ENCODE measurements at places on chromosomes 7 and 10.

GRCh38 chr10:45075826-45076380 is 75.2 kb downstream of the ZNF22 start:
- no peak for DNase-seq

DNA sequence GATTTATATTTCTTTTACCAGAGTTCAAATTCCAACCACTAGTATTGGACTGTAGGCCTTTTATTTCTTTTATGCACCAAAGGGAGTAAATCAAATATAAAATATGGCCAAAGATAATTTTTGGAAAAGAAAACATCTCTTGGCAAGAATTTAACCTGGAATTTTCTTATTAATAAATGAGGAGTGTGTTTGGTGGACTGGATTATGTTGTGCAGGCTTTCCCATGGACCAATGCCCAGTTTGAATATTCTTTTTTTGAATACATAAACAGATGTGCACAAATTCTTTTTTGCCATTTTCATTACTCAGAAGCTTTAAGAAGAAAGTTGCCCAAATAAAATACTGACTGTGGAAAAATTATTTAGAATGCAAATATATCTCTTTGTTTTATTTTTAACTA is 22.1 kb upstream of the PRKG1 start:
- no peak for DNase-seq

DNA sequence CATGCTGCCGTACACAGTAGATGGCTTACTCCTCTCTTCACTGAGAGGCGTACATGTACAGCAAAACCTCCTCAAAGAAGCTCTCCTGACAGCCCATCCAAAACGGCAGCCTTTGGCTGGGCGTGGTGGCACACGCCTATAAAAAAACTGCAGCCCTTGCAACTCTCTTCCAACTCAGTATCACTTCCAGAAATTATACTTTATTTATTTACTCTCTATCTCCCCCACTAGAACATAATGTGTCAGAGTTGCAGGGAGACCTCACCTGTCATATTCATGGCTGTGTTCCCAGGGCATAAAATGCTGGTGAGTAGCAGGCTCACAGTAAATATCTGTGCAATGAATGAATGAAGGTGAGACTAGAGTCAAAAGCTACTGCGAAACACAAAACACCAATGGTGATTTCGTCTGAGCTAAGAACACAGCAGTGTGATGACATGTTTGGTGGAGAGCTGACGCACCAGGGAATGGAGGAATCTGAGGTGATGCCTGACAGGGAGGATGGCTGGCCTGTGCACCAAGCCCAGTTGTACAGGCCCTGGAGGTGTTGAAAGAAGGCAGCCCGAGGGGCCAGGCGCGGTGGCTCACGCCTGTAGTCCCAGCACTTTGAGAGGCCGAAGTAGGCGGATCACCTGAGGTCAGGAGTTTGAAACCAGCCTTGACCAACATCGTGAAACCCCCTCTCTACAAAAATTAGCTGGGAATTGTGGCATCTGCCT is 55.3 kb downstream of the COBL start:
- no peak for DNase-seq

- DNase-seq = no peak
These were observed 3.8 kb upstream of the PRKAG2 start for GRCh38 chr7:151880688-151881087.

DNA sequence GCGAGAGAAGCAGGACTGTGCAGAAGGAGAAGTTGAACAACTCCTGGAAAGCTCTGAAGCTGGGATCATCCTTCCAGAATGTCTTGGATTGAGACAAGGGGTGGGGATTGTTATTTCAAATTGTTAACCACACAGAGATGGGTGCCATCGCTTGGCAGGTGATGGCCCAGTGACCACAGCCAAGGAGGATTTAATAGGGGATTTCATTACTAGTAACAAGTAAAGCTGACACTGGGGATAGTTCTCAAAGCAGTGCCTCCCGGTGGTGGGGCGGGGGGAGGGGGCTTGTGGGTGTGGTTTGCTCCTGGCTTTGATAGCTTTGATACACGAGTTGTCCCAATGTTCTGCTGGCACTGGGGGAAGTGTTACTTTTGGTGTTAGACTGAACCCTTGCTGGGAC is 59.2 kb downstream of the ZNF503 start:
- no peak for DNase-seq

DNA sequence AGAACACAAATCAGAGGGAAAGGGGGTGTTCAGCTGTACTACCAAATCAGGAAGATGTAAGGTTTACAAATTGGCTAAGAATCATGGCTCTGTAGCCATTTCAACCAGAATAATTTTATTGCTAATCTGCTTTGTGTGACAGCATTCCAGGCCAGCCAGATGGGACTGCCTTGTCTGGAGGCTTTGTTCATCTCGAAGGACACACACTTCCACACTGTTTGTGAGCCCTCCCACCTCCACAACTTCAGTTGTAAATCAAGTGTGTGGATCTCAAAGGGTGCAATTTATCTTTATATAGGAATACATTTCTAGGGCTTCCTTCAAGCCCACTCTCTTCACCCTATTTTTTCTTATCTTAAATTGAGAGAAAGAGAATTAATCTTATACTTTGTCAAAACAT is 6.9 kb upstream of the OIT3 start:
- DNase-seq = no peak

DNA sequence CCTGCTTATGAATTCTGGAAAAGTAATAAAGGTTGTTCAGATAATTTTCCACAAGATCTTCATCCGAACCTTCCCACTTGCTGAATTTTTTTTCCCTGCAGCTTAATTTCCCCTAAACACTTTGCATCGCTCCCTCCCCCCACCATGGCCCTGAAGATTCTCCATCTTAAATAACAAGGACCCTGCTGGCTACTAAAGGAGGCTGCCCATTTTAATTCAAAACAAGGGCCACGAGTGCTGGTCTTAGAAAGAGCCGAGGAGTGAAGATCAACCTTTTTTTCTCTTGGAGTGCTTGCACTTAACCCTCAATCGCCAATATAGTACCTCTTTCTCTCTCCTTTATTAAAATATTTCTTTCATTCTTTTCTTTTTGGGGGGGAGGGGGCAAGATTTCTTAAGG is 9.2 kb upstream of the SP8 start:
- no peak for DNase-seq

DNA sequence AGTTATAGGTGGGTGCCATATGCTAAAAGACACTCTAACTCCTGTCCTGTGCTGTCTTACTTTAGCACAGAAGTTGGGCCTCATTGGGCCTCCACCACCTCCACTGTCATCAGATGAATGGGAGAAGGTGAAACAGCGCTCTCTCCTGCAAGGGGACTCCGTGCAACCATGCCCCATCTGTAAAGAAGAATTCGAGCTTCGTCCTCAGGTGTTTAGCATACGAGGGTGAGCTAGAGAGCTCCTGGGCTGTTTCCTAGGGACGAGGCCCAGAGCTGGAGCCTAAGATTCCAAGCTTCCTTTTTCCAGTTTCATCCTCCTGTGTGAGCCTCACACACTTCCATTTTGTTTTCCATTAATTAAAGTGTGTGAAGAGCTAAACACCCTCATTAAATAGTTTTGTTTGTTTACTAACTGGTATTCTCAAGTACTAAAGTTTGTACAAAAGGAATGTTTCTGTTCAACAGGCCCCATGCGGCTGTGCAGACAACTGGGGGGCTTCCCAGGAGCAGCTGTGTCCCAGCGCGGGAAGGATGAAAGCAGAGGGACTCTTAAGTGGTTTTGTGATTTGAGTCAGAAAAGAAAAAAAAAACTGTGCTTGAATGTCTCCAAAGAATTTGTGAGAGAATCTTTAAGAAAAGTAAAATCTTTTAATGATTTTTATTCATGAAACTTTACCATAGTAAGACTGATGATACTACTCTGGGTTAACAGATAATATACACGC is 14.1 kb downstream of the RNF32 start:
- DNase-seq = no peak

DNA sequence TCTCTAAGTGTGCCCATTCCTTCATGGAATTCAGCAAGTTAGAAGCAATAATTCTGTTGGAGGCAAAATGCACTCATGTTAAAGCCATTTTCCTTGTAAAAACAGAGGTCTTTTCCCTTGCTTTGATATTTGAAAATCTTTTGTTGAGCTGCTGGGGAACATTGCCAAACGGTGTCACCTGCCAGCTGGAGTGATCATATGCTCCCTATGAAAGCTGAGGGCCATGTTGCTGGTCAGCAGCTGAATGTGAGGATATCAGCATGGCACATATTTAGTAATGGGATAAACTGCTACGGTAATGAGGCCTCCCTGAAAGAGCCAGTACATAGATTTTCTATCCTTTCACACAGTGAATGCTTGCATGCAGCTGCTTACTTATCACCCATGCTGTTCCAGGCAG is 224.3 kb downstream of the THSD7A start:
- no peak for DNase-seq

DNA sequence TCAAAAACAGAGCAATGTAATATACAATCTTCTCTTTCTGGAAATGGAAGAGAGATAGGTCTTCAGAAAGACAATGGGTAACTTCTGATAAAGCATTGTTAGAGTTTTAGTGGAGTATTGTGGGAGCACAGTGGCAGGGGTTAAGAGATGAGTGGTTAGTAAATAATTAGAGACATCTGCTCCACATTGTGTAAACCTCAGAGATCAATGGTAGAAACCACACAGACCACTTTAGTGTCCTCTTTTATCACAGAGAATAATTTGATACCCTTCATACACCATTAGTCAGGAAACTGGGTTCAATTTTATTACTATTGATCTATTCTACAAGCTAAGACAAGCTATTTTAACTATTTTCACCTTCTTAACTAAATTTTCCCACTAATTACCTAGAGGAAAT is 35.9 kb upstream of the MAGI2 start:
- DNase-seq = no peak

GRCh38 chr10:78935697-78936407 is 132.9 kb upstream of the ZMIZ1 start:
- DNase-seq = no peak

DNA sequence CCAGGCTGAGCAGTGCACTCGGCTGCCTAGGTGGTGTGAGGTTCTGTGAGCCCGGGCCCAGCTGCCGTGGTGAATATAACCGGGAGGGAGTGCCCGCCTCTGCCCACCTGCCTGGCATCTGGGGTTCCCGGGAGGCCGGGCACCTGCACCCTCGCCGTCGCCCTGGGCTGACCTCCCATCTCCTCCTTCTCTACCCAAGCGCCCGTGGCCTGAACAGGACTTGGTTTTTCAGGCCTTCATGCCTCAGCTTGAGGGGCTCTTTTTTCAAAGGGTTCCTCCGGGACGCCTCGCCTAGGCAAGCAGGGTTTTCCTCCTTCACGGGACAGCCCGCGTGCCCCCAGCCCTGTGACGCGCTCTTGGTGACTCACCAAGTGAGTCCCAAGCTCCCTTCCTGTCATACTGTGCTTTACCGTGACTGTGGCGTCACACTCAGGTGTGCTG is 9.9 kb downstream of the INPP5A start:
- peak; percentile 30 for DNase-seq

DNA sequence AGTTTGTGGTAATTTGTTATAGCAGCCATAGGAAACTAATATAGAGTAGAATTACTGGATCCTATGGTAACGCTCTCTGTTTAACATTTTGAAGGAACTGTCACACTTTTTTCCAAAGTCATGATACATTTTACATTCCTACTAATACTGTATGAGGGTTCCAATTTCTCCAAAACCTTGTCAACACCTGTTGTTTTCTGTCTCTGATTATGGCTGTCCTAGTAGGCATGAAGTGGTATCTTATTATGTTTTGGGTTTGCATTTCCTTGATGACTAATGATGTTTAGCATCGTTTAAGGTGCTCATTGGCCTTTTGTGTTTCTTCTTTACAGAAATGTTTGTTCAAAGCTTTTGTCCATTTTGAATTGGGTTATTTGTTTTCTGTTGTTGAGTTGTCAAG is 69.6 kb downstream of the VPS50 start:
- no peak for DNase-seq

Measured in GM13977 (cell line).